ENCODE measurements at places on chromosomes 16 and 17.

GRCh38 chr17:73952082-73952479 lies 251.4 kb upstream of the RPL38 start:
- DNase-seq = no peak

GRCh38 chr16:56823081-56823733 lies 41.8 kb upstream of the SLC12A3 start:
- no peak for DNase-seq

GRCh38 chr17:441155-441950 lies 88.7 kb upstream of the RPH3AL start:
- no peak for DNase-seq

DNA sequence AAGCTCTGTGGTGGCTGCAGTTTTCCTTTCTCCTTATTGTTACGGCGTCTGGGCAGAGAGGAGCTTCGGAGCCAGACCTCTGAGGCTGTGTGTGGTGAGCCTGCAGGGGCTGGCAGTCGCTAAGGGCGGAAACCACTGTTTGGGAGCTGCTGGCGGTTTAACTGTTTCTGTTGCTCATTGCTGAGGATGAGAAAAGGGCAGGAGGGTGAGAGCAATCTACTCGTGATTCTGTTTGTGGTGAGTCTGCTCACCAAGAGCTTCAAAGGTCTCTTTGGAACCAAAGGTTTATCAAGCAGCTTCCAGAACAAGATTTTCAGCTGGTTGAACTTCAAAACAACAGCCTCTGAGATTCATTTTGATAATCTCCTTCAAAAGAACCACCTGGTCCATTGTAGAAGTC lies 143.9 kb downstream of the ANKFN1 start:
- no peak for DNase-seq

DNA sequence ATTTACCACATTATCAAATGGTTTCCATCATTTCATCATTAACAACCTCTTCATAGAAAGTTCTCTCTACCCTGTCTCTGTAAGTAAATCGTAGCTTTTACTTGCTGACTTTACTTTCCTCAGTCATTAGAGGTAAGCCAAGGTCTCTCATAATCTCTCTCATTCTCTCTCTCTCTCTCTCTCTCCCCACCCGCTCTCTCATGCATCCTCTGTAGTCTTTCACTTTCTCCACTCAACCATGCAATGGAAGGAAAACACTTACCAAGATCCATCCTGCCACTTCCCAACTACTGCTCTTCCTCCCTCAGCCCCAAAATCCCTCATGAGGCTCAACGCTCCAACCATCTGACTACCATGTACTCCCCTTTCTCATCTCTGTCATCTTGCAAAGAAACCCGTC lies 6.1 kb downstream of the CEP112 start:
- no peak for DNase-seq
